ENCODE measurements at places on chromosomes 4 and X. TPM values are rescaled to one million over a fixed set of nuclear protein-coding genes. Genes with fewer than 3 reads are reported as not detected.

- H3K36me3 ChIP-seq, result no peaks in the 10 kb centered on the region
- H3K4me3 ChIP-seq, result no peak overlapping the region
- H3K27me3 ChIP-seq, result no peaks in the 10 kb centered on the region
- no peak for DNase-seq
- no peak overlapping the region for H3K27ac ChIP-seq
These were observed 177.0 kb downstream of the GPAT3 start for GRCh38 chr4:83712890-83713289.

GRCh38 chr4:189838821-189839497 lies 101.7 kb upstream of the FRG1 start:
- peak overlapping the region; percentile 75 for H3K27ac ChIP-seq
- H3K4me1 ChIP-seq, result no peaks in the 10 kb centered on the region
- no peak for DNase-seq
- H3K27me3 ChIP-seq, result no peaks in the 10 kb centered on the region
- no peak overlapping the region for H3K4me3 ChIP-seq

FMR1 gene
- 18.1 TPM for total RNA-seq

DUSP21 gene
- not detected for total RNA-seq

Measured in right atrium auricular region (tissue), 2 donors.